ENCODE measurements at places on chromosomes 4 and X.

DNA sequence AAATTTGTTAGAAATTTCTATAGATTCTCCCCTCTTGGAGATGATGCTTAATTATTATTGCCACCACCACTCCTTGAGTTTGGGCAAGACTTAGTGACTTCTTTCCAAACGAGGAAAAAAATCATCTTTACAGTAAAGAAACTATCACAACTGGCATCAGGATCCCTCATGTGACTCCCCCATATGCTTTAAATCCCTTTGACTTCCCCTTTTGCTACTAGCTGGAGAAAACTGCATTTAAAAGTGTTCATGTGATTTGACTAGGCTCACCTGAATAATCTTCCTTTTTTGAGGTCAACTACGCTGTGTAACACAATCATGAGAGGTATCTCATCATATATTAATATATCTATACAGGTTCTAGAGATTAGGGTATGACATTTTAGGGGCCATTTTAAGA is 30.3 kb upstream of the ENOX2 start:
- no peak for DNase-seq

GRCh38 chr4:62717154-62717553 is 1517.0 kb downstream of the ADGRL3 start:
- DNase-seq: no peak

- no peak for DNase-seq
Observed at GRCh38 chr4:62057031-62057430, 856.9 kb downstream of the ADGRL3 start.

GRCh38 chr4:42658261-42658660 is 1.4 kb upstream of the ATP8A1 start:
- no peak for DNase-seq

GRCh38 chr4:183335369-183335940 is 13.2 kb upstream of the CLDN24 start:
- DNase-seq: peak; percentile 97

DNA sequence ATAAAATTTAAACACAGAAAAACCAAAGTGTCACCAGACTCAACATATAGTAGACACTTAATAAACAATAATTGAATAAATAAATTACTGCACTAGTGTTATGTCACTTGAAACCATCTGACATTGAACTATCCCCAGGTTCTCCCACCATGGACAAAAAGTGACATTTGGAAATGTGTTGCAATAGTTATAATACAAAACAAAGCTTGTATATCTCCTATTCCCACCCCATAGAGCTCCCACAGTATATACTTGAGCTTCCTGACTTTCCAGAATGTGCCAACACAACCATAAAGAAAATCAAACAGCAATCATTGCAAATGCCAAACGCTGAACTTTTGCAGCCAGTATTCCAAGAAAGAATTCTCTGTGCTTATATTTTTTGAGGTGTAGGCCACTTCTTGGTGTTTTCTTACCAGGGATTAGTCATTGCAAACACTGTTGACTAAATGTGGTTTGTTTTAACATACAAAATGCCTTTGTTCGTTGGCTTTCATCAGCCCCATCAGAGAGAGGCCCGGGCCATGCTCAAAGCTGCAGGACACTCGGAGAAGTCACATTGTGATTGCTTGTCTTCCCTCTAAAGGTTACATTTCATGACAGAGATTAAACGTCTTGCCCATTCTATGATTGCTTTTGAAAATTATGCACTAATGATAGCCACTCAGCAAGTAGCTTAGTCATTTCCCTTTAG is 33.8 kb downstream of the PPARGC1A start:
- no peak for DNase-seq

- DNase-seq: no peak
Observed at GRCh38 chr4:21986307-21986706, 37.7 kb upstream of the KCNIP4 start.

- peak; percentile 3 for DNase-seq
Observed at GRCh38 chr4:122285285-122285684, 93.5 kb upstream of the ADAD1 start.

DNA sequence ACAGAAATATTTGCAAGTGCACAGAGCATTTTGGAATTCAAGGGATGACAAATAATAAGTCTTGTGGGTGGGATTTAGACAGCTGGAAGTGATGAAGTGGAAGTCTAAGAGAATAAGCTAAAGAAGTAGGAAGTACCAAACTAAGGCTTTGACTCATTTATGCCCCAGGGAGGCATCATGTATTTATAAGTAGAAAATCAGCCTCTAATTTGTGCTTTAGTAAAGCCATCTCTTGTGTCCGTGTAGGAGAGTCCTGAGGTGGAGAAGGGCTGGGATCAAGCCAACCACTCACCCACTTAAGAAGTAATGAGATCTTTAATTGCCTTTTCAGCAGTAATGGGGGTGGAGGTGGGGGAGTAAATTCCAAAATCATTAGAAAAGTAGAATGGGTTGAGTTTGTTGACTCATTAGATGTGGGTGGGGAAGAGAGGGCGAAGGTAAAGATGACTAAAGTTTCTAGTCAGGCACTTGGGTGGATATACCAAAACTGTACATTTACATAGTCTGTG is 356.7 kb downstream of the STIM2 start:
- peak; percentile 43 for DNase-seq

DNA sequence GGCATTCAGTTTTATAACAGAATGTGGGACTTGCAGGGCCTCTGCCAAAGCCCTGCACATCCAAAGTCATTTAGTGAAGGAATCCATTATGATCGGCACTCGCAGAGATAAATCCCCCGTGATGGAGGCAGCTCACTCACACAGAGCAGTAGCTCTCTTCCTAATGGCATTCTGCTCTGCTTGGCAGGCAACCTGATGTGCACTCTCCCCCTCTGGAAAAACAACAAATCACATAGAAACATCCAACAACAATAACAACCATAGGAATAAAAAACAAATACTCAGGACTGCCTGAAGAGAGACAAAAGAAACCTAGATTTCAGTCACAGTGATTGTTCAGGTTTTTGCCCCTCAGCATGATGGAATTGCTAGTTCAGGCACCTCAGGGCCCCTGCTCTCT is 59.7 kb downstream of the NAA11 start:
- no peak for DNase-seq

DNA sequence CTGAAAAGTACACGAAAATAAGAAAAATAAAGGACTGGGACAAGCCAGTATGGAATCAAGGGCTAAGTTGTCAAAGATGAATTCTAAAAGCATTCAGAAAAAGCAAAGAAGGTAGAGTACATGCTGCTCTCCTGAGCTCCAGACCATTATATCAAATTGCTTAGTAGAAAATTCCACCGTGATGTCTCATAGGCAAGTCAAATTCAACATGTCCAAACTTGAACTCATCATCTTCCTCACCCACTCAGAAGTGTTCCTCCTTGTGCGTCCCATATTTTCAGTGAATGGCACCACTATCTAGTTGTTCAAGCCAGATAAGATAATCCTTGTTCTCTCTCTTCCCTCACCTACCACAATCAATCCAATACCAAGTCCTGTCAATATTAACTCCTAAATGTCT is 37.5 kb upstream of the IL13RA2 start:
- DNase-seq: no peak

GRCh38 chr4:6177587-6178197 is 22.7 kb downstream of the JAKMIP1 start:
- DNase-seq: no peak

GRCh38 chrX:130264573-130264972 is 4.1 kb downstream of the ZNF280C start:
- DNase-seq: no peak

GRCh38 chr4:55553441-55554201 is 6.9 kb upstream of the CLOCK start:
- DNase-seq: peak; percentile 79

DNA sequence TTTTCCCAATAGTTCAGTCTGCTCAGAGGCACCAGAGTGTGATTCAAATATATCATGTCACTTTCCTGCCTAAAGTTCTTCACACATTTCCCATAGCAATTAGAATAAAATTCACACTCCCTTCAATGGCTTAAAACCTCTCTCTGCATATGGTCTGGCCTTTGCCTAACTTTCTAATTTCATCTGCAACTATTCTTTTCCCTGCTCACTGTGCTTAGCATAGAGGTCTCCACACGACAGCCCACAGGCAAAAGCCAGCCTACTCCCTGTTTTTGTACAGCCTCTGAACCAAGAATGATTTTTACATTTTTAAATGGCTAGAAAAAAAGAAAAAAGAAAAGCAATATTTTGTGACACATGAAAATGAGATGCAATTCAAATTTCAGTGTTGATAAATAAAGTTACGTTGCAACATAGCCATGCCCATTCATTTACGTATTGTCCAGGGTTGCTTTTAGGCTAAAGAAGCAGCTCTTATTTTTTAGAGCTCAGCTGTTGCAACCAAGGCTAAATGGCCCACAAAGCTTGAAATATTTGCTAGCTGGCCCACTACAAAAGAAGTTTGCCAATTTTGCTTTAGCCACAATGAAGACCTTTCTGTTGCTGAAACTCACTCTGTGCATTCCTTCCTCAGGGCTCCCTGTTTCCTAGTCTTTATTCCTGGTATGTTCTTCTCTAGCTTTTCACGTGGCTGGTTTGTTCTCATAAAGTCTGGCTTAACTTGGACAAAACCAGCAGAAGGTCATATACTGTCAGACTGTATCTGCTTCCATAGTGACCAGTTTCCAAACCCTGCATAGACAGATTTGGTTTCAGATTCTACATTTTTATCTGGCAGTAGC is 26.6 kb upstream of the IRF2 start:
- peak; percentile 15 for DNase-seq

DNA sequence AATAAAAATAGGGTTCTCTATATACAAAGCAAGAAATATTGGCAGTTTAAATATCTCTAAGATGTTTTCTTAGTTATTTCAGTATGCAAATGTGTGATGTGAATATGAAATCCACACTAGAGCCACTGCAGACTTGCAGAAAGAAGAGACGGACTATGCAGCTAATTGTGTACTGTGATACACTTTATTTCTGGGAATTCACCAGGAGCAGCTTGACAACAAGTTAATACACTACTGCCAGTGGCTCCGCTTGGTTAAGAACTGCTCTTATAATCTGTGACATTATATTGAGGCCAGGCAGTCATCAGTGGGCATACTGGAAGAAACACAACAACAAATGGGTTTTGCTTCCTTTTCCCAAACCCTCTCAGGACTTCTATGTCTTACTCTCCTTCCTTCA is 172.0 kb downstream of the FBXW7 start:
- no peak for DNase-seq

DNA sequence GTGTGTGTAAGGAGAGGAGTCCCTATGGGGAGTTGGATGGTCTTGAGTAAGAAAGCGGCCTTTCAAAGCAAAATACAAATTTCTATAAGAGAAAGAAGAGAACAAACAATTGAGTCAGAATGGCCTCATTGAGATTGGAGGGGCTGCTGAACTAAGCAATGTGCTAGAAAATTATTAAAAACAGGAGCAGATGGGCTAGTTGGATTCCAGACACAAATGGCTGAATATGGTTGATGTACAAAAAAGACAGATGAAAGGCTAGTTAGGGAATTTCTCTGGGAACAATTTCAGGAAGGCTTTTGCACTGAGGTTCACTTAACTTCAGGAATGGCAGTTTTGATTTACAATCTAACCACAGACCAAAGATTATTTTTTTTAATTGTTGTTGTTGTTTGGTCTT is 1806.8 kb upstream of the TENM3 start:
- DNase-seq: no peak

DNA sequence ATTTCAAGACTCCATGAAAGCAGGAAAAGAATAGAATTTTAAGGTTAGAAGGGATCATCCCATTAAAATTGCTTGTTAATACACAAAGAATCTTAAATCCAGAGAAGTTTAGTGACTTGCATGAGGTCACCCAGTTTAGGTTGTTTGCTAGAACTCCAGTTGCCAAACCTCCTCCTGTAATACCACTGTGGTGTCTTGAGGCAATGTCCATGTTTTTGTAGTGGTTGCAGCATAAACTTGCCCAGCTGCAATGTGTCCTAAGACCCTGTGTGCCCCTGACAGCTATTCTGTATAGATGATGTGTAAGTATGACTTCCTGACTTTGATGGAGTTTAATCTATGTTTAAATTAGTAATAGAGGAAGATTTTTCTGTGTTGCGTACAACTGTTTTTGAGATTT is 6.3 kb downstream of the SFRP2 start:
- peak; percentile 21 for DNase-seq

DNA sequence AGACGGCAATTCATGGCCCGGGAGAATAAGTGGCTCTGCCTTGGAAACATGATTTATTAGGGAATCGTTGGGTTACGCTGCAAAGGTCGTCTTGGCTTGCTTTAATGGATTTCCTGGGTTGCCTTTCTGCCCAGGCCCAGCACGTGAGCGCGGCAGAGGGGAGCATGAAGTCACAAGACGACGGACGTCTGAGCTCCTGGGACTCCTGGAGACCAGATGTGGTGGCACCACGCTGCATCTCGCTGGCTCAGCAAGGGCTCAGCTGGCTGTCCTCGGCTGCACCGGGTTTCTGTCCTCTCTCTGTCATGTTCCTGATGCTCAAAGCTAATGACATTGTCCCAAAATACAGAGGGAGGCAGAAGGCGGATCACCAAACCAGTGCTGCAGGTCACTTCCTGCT is 61.2 kb downstream of the C4orf50 start:
- no peak for DNase-seq

DNA sequence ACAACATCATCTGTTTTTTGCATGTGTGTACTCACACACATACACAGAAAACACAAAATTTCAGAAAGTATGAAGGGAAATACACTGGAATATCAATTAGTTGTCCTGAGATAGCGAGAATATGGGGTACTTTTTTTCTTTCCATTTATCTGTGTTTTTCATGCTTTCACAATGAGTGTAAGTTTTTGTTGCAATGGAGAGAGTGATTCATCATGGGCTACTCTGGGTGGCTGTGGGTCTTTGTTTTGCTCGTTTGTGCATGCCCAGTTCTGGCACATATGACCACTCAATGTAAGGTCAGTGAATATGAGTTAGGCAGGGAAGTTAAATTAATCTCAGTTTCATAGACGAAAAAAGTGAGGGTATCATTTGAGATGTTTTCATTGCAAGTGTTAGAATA is 26.9 kb downstream of the XK start:
- no peak for DNase-seq

- no peak for DNase-seq
Observed at GRCh38 chrX:24235084-24235710, 78.7 kb downstream of the SUPT20HL2 start.

GRCh38 chrX:39898147-39898546 is 199.6 kb downstream of the BCOR start:
- no peak for DNase-seq

- DNase-seq: no peak
Observed at GRCh38 chr4:100367451-100367850, 150.4 kb downstream of the EMCN start.

- no peak for DNase-seq
Observed at GRCh38 chrX:28880136-28880535, 292.9 kb downstream of the IL1RAPL1 start.

DNA sequence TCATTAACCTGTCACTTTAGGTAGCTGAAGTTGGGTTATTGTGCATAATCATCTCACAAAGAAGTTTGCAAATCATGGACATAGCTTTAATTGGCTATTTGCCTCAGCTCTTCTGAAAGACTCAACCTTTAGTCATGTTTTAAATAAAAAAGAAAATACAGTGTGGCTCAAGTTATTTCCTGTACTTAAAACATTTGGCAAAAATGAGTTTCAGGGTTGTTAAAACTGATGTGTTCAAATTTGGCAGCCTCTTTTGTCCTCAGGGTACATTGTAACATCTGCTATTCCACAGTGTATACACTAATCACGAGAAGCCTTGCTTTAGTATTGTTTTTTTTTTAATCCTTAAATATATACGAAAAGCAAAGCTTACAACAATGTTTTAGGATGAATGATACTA is 31.5 kb upstream of the HPGD start:
- peak; percentile 1 for DNase-seq

Measured in AG10803 (cell line).